Globus pallidus (tissue), 1 donor: ENCODE measurements at places on chromosomes 1 and 21.
A peak's percentile ranks its signal among the peaks of the same experiment; 100 is the strongest.

GRCh38 chr1:183318433-183318832, 99.7 kb downstream of the NMNAT2 start:
- DNase-seq = no peak

DNA sequence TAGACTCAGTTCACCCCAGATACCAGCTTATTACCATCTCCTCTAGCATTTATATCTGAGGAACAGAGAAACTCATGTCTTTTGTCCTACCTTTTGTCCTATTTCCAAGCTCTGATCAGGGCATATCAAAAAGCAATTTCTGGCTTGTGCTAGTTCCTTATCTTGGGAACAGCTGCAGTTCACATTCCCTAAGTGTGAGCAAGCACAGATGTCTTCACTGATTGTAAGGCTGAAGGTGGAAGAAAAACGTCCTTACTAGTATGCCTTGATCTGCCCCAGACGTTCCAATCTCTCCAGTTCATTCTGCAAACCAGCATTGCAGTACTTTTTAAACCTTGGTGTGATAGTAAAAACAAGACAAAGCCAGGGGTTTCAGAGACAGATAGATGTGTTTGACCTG, 139.8 kb downstream of the NCAM2 start:
- DNase-seq = no peak

DNA sequence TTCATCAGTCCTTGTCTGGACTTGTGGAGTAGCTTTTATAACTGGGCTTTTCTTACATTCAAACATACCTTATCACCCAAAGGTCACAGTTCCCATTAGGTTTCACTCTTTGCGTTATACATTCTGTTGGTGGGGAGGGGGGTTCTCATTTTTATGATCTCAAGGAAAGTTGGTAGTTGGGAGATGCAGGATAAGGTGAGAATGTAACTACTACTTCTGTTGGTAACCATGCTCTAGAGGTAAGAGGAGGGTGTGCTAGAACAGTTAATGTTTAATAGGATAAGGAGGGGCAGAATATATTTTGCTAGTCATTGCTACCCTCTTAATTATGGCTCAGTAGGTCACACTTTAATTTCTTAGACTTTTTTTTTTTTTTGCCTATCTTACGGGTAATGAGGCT, 10.7 kb downstream of the YBX1 start:
- DNase-seq = no peak

DNA sequence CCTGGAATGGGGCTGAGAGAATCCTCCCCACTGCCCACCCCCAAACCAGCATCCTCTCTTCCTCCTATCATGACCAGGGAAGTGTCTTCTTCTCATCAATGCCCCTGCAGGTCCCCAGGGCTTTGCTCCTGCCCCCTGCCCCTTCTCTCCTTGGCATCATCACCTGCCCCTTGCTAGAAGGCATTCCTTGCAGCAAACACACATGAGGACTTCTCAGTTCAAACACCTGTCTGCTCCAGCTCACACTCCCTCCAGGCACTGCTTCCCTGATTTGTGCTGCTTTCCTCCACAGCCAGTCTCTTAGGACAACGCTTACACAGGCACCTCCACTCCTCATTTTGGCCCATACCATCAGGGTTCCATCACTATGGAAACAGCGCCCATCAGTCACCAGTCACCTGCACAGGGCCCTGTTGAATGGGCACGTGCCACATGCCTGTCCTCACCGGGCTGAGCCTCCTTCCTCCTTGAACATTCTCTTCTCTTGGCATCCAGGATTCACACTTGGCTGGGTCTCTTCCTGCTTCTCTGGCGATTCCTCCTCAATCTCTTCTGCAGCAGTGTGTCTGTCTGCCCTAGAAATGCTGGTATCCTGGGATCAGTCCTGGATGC, 81.9 kb upstream of the EDN2 start:
- no peak for DNase-seq

DNA sequence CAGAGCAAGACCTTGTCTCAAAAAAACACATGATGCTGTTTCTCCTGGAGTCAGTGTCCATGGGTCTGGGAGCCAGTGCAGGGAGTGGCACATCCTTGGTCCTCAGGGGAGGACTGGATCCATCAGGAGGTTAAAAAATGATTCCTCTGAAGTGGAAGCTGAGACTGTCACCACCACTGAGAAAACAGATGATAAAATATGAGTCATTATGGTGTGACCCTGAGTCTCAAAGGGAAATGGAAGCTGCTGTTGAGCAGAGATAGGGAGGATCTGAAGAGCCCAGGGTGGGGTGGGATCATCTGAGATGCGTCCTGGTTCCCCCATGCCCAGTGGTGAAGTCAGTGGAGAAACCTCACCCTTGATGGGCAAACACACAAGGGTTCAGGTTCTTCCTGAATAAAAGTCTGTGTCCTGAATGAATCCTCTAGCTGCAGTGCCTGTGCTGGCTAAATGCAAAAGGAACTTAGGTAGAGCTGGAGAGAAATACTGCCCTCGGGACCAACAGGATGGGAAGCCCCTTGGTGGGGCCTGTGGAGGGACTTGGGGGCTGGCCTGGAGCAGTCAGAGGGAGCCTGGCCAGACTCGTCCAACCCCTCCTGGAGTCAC, 61.6 kb upstream of the TENT5B start:
- DNase-seq = no peak

GRCh38 chr1:7553042-7553690, 217.9 kb upstream of the VAMP3 start:
- DNase-seq = no peak

- DNase-seq = no peak
Measured at GRCh38 chr21:42997053-42997452, 22.7 kb downstream of the PKNOX1 start.

DNA sequence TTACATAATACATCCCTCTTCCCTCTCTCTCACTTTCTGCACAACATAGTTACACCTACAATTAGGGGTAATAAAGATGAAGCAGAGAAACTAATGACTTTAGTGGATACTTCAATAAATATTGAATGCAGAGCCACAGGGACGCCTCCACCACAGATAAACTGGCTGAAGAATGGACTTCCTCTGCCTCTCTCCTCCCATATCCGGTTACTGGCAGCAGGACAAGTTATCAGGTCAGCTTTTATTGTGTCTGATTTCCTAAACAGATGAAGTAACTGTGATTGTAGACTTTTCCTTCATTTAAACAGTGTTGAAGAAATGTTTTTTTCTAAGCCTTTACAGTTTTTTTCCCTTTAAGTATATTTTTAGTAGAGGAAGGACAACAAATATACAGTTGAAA, 281.6 kb downstream of the TPR start:
- DNase-seq = no peak

DNA sequence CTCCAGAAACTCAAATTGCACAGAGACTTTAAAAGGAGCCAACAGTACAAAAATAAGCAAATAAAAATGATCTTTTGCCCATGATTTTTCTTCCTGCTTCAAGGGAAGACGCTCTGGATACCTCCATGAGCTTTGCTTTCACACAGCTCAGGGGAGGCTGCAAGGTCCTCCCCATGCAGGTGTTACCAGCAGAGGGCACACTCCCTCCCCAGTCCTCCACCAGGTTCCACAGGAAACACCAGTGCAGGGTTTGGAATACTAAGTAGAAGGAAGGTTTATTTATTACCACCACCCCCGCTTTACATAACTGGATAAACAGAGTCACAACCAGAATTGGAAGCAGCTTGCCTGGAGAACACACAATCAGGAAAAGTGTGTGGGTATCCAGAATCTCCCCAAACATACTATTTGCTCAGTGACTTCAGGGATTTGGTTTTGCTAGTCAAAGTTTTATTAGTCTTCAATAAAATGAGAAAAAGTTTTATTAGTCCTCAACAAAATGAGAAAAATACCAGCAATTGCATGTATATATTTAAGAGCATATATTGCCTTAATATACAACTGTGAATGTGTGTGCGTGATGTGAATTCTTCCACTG, 37.3 kb downstream of the HSD3B1 start:
- no peak for DNase-seq

GRCh38 chr1:68181165-68181556, 51.2 kb downstream of the WLS start:
- no peak for DNase-seq

DNA sequence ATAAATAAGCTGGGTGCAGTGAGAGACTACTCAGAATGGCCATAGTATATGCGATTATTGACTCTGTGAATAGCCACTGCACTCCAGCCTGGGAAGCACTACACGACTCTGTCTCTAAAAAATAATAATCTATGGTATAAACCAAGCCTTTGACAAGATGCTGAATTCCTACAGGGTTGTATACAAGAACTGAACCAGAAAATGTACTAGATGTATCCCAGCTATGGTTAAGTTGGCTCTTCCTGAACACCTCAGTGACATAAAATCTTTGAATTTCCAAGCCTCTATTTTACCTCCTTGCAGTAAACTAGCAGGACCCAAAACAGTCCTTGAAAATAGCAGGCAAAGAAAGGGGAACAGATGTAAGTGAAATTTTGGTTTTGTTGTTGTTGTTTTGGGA, 32.5 kb downstream of the PTP4A2 start:
- no peak for DNase-seq

GRCh38 chr1:214897581-214897980, 185.0 kb upstream of the KCNK2 start:
- DNase-seq = no peak

GRCh38 chr1:175503538-175503937, 239.9 kb downstream of the TNR start:
- no peak for DNase-seq

- no peak for DNase-seq
Measured at GRCh38 chr1:42145389-42145716, 7.9 kb upstream of the GUCA2B start.

DNA sequence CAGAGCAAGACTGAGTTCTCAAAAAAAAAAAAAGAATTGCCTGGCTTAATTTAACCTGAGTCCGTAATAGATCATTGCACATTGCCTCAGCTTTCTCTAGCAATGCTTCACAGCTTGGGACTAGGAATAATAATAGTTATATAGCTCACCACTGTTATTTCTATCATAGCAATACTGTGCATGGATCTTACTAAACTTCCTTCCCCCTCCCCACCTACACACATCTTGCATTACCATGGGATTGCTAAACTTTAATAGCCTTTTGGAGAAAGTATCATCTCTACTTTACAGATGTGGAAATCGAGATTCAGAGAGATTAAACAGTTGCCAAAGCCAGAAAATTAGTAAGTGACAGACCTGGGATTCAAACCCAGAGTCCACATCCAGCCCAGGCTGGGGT, 99.4 kb downstream of the ATP5PO start:
- no peak for DNase-seq

GRCh38 chr21:30206551-30207251, 9.2 kb downstream of the CLDN8 start:
- no peak for DNase-seq

- peak; percentile 65 for DNase-seq
Measured at GRCh38 chr1:206461602-206462455, 8.4 kb upstream of the IKBKE start.

DNA sequence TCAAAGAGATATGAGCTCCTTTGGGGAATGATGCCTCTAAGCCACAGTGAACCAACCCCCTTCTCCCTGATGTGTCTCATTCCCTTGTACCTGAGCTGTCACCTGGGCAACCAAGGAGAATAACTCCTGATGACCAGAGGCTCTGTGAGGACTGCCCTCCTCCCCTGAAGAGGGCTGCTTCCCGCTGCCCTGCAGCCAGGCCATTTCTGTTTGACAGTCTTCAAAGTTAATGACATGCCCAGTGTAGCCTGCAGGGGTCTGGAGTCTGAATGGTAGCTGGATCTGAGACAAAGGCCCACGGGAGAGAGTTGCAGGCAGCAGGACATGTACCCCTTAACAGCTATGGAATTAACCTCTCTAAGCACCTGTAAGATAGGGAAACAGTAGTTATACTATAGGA, 3.4 kb upstream of the SLFNL1 start:
- no peak for DNase-seq

DNA sequence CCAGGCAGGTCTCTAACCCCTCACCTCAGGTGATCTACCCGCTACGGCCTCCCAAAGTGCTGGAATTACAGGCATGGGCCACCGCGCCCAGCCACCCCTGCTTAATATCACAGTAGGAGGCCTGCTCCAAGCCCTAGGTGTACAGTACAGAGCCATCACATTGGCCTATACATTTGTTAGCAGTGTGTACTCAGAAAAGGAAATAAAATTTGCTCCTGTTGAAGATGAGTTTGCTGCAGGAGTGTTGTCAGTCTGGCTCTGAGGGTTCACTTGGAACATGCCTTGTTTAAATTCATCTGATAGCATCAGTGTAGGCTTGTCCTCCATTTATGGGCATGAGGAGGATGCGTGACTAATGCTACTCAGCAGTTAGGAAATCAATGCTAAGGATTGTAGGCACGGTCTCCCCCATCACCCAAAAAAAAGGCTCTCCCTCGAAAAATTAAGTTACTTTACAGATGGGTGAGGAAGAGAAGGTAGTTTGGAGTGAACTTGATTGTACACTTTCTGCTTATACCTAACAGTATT, 4.6 kb upstream of the ENAH start:
- no peak for DNase-seq

DNA sequence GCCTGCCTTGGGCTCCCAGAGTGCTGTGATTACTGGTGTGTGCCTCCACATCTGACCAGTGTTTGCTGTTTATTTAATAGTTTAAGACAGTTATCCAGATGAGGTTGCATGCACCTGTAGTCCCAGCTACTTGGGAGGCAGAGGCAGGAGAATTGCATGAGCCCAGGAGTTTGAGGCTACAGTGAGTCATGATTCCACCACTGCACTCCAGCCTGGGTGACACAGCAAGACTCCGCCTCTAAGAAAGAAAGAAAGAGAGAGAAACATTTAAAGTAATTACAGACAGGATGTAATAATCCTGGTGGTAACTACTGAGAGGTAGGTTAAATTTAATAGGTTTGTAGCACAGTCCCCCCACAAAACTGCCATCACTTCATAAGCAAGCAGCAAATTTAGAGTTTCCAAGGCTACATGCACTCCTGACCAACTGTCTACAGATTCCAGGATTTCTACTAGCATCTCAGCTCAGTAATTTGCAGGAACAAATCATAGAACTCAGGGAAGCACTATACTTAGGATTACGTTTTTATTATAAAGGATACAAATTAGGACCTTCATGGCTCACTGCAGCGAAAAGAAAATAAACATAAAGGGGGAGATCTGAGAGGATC, 89.6 kb downstream of the PKN2 start:
- no peak for DNase-seq

DNA sequence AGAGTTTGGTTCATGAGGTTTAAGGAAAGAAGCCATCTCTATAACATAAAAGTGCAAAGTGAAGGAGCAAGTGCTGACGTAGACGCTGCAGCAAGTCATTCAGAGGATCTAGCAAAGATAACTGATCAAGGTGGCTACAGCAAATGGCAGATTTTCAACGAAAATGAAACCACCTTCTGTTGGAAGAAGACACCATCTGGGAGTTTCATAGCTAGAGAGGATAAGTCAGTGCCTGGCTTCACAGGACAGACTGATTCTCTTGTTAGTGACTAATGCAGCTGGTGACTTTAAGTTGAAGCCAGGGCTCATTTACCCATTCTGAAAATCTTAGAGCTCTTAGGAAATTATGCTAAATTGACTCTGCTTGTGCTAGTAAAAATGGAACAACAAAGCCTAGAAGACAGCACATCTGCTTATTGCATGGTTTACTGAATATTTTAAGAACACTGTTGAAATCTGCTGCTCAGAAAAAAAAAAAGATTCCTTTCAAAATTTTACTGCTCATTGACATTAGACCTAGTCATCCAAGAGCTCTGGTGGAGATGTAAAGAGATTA, 10.5 kb downstream of the MAEL start:
- no peak for DNase-seq

GRCh38 chr1:228083871-228084278, 1.4 kb downstream of the ARF1 start:
- DNase-seq = no peak
